ENCODE measurements at places on chromosomes 1 and 21. TPM values are rescaled to one million over a fixed set of nuclear protein-coding genes. Genes with fewer than 3 reads are reported as not detected.

HCN3 gene
- 0.51 TPM for total RNA-seq

FCRL6 gene
- total RNA-seq = not detected

TNFRSF18 gene
- total RNA-seq = 0.26 TPM

SYTL1 gene
- under 0.01 TPM for total RNA-seq

BSND gene
- not detected for total RNA-seq

SLC25A33 gene
- total RNA-seq = 5.3 TPM

TMPRSS3 gene
- under 0.01 TPM for total RNA-seq

APCS gene
- not detected for total RNA-seq

HTR6 gene
- 0.13 TPM for total RNA-seq

RGS2 gene
- total RNA-seq = 2.3 TPM

CGN gene
- 0.13 TPM for total RNA-seq

OR10J1 gene
- total RNA-seq = not detected

CFAP45 gene
- total RNA-seq = 0.13 TPM

ACTN2 gene
- total RNA-seq = not detected

SYT2 gene
- total RNA-seq = not detected

SPATA1 gene
- 0.13 TPM for total RNA-seq

KIF17 gene
- total RNA-seq = 24.0 TPM

SLAMF8 gene
- not detected for total RNA-seq

AUNIP gene
- 3.2 TPM for total RNA-seq

S100A7 gene
- not detected for total RNA-seq

VSIG8 gene
- not detected for total RNA-seq

RNF11 gene
- 120 TPM for total RNA-seq

TNFRSF4 gene
- 3.7 TPM for total RNA-seq

FAAH gene
- total RNA-seq = 0.64 TPM

TCP10L gene
- 0.26 TPM for total RNA-seq

AMY1B gene
- total RNA-seq = not detected

WNT9A gene
- total RNA-seq = 0.76 TPM

TRIM67 gene
- total RNA-seq = not detected
